NCI-H1048 (cell line): ENCODE measurements at places on chromosomes 5 and 9.

DNA sequence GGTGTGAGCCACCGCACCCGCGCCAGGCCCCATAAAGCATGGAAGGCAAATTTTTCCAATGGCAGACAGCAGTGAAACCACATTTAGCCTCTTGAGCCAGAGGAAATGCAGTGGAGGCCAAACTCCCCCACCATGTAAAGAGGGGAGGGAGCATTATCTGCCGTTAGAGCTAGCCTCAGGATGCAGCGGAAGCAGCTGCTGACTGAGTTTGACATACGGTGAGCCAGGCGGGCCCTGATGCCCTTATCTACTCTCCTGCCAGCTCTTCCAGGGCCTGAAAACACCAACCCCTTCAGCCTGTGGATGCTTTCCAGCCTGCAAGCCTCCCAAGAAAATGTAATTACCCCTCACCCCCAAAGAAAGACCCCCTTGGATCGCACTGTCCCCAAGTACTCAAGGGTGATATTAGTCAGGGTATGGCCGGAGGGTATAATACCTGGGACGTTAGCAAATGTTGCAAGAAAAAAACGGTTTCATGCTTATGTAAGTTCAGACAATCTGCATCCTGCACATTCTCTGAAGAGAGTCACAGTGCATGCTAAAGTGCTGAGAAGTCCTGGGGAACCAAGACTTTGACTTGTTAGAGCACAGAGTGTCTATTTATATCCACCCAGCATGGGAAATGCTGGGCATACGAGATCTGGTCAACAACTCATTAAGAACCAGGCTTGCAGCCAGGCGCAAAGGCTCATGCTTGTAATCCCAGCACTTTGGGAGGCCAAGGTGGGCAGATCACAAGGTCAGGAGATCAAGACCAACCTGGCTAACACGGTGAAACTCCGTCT lies 11.3 kb upstream of the GGTA1 start:
- no peak for DNase-seq

DNA sequence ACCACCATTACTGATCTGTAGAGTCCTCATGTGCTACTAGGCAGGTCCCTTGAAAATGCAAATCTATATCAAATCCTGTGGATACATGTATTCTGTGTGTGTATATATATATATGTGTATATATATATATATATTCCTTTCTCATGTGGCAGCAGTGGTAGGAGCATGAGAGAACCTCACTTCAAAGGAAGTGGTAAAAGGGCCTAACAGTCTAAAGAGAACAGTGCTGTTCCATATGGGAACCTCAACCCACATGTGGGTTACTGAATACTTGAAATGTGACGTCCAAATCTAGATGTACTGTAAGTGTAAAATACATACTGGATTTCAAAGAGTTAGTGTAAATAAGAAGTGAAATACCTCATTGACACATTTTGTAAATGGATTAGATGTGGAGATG lies 5.4 kb downstream of the SLC46A2 start:
- DNase-seq, result no peak

GRCh38 chr5:142290577-142291299 lies 34.1 kb downstream of the SPRY4 start:
- no peak for DNase-seq

- no peak for DNase-seq
Measured at GRCh38 chr5:95864456-95864855, 41.9 kb upstream of the GLRX start.

DNA sequence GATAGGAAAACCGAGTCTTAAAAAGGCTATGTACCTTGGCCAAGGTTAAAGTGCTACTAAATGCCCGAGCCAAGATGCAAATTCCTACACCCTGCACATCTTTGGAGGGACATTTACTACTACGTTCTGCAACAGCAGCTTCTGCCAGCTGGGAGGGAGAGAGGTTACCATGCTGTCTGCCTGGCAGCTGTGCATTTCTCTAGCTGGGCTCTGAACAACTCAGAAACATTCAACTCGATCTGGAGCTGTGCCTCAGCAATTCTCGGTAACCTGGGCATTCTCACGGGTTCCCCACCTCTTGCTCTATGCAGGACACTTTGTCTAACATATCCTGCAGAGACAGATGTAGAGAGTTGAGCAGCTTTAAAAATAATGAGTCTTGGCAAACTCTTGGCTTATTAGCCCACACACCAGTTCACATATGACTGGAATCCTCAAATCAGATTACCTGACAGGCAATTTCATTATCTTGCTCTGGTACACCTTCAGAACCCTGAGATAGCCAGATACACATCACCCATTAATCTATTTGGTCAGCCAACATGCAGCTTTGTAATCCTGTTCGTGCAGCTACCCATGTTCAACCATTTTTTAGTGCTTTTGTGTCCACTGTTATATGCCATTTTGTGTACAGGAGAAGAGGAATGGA lies 115.8 kb downstream of the EFNA5 start:
- no peak for DNase-seq

GRCh38 chr5:156474251-156474650 lies 147.3 kb downstream of the SGCD start:
- no peak for DNase-seq

DNA sequence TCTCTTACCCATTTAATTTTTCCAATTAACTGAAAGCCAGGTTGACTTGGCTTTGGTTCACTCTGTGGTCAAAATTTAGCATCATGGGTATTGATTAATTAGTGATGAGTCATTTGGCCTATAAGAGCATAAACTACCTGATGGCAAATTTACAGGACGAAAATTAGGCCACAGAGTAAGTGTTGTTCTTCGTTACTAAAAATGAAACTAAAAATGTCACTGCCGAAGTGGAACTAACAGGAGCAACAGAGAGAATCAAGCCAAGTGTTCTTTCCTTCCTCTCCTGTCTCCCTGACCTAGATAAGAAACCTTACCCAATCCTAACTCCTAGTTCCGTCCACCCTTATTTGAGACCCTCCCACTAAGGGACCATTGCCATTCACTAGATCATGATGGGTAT lies 176.9 kb downstream of the RAB3C start:
- DNase-seq, result no peak

- no peak for DNase-seq
Measured at GRCh38 chr5:32852535-32852934, 141.4 kb downstream of the NPR3 start.

DNA sequence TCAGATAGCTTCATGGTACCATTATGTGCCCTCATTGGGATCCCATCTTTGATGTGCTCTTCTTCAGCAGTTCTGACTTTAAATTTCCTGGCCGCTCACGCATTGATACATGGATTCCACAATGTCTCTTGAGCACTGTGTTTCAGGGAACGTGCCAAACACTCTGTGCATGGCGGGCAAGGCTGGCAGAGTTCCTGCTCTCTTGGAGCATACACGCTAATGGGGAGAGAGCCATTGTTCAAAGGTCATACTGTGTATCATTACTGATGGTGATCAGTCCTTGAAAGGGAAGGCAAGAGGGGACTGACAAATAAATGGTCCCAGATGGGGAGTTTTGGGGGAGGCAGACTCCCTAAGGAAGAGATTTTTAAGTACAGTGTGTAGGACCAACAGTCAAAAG lies 52.3 kb downstream of the AMBP start:
- no peak for DNase-seq

GRCh38 chr5:64767959-64768357 lies 533 bp downstream of the SREK1IP1 start:
- DNase-seq, result no peak

- DNase-seq, result no peak
Measured at GRCh38 chr5:53059281-53059680, 50.3 kb downstream of the MOCS2 start.

DNA sequence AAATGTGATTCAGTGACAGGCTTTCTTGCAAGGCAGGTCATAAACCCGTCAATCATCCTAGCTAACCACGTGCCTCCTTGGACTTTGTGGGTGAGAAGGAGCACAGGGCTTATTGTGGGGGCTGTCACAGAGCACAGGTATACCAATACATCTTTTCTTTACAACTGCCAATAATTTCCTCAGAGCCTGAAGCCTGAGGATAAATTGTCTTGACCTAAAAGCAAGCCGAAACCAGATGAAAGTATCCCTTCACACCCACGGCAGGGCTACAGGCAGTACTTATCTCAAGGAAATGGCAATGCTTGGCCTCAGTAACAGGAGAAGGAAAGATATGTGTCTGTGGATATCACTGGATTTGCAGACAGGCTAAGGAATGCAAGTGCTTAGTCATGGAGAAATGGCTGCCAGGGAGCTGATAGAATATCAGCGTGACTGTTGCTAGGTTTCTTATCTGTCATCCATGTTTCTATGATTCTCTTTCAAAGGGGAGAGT lies 90.3 kb upstream of the ZNF366 start:
- DNase-seq, result no peak

GRCh38 chr5:74865256-74865803 lies 857 bp downstream of the FAM169A start:
- DNase-seq, result no peak

DNA sequence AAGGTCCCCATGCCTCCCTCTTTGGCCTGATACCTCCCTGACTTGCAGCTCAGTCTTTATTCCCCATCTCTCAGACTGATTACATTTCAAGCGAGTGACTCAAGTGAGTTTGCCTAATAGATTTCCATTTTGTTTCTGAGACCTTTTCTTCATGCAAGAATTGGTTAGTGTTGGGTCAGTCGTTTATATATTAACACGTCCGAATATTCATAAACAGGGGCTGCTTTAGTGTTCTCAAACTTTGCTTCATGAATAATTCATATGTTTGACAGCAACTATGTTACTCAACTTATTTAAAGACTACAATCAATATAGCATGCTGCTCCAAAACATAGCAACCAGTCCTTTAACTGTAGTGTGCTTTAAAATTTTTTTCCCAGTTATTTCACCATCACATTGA lies 36.6 kb upstream of the MIER3 start:
- DNase-seq, result no peak

DNA sequence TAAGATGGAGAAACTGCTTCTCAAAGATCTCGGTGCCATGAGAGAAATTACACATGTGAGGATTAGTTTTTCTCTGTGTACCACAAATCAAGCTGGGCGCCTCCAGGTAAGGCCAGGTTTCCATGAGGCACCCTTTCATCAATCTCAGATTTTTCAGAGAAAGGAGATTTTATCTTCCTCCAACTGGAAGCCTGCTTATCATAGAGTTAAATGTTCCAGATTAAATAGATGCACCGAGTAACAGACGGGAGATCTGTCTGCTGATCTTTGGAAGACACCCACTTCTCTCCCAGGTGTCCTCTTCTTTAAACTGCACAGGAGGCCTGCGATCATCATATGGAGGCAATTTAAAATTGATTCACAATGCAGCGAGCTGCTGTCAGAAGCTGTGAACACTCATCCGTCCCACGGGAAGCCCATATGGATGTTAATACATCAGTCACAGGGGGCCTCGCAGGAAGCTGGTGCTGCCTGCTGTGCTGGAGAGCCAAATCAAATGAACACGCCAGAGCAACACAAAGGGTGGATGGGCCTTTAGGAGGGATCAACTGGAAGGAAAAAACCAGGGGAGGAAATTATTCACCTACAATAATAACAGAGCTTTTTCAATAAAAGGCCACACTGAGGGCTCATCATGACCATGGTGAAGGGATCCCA lies 93.3 kb downstream of the TLE1 start:
- DNase-seq, result no peak

DNA sequence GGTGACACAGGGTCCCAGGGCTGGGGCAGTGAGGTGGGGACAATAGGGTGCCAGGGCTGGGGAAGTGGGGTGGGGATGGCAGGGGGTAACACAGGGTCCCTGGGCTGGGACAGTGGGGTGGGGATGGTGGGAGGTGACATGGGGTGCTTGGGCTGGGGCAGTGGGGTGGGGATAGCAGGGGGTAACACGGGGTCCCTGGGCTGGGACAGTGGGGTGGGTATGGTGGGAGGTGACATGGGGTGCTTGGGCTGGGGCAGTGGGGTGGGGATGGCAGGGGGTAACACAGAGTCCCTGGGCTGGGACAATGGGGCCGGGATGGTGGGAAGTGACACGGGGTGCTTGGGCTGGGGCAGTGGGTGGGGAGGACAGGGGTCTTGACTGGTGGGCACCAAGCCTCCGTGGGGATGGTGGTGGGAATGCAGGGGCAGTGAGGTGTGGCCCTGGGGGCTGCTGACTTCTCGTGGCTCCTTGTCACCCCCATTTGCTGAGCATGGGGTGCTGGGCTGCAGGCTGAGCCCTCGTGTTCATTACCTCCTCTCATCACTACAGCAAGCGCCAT lies 41.7 kb downstream of the OLFM1 start:
- DNase-seq, result no peak

DNA sequence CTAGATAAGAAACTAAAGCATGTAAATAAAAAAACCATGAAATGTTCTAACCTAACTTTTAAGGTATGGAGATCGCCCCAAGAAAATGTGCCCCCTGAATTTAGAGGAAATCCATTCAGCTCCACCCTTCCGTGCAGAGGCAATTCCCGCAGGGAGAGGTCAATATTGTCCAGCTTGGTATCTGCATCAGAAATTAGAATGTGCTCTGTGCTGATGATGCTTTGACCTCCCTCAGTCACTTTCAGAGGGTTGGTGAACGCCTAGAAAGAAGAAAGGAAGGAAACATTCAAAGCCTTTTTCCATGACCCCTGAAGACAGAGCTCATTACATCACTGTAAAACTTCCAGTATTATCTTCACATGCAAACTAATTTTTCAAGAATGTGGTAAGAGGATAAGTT lies 91.0 kb downstream of the FREM1 start:
- DNase-seq, result no peak

DNA sequence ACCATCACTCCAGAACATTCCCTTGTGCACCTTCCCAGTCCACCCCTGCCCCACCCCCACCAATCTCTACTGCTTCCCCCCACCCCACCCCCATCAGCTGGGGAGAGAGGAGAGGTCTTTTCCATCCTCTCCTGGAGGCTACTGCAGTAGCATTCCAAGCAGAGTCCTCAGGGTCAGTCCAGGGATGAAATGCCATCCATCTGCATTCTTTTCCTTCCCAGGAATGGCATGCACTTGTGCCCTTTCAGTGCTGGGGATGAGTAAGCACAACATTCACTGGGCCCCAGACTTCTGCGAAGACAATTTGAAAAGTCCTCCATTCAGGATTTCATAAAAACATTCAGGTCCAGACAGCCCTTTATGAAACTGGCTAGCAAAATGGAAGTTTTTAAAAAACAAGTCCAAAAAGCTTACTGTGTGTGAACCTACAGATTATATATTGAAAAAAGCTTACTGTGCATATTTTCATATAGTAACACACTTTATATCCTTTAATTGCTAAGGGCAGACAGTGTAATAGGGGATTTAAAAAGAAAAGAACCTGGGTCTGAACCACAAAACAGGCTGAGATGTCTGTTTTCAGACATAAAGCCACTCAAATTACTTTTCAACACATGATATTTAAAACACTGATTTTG lies 50.0 kb upstream of the GOLPH3 start:
- DNase-seq, result no peak

GRCh38 chr5:82097-82496 lies 9.9 kb upstream of the PLEKHG4B start:
- DNase-seq, result no peak
